Central memory CD4-positive, alpha-beta T cell (primary cell): ENCODE measurements at places on chromosomes 12 and 14.

- no peak for DNase-seq
These were observed 368.6 kb downstream of the DAD1 start for GRCh38 chr14:22220427-22220826.

GRCh38 chr12:99053616-99054362 lies 408.7 kb downstream of the APAF1 start:
- no peak for DNase-seq

DNA sequence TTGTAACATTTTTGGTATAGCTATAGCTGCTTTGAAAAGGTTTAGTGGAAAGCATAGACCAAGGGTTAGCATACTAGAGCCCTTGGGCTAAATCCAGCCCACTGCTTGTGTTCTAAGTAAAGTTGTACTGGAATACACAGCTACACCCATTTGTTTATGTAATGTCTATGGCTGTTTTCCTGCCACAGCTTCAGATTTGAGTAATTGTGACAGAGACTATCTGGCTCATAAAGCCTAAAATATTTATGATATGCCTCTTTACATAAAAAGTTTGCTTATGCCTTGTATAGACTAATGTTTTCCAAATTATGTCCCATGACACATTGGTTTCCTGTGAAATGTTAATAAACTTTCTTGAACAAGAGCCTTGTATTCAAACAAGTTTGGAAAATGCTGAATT lies 234.8 kb upstream of the ATP2B1 start:
- no peak for DNase-seq

DNA sequence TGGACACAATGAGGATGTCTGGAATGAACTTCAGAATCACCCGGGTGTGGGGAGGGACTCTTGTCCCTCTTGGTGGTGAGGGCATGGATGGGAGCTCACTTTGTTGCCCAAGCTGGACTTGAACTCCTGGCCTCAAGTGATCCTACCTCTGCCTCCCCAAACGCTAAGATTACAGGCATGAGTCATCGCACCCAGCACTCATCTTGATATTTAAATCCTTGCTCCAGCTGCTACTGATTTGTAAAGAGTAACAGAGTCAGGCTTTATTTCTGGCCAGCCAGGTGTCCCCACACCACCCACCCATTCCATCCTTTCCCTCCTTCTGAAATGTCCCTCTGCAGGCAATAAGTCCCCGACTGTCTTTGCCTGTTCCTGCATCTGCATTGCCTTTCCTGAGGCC lies 4.9 kb downstream of the DDX54 start:
- no peak for DNase-seq

- DNase-seq: no peak
These were observed 163.7 kb downstream of the IPO8 start for GRCh38 chr12:30531731-30532678.

- no peak for DNase-seq
These were observed 371.0 kb downstream of the FUT8 start for GRCh38 chr14:65783576-65783975.

DNA sequence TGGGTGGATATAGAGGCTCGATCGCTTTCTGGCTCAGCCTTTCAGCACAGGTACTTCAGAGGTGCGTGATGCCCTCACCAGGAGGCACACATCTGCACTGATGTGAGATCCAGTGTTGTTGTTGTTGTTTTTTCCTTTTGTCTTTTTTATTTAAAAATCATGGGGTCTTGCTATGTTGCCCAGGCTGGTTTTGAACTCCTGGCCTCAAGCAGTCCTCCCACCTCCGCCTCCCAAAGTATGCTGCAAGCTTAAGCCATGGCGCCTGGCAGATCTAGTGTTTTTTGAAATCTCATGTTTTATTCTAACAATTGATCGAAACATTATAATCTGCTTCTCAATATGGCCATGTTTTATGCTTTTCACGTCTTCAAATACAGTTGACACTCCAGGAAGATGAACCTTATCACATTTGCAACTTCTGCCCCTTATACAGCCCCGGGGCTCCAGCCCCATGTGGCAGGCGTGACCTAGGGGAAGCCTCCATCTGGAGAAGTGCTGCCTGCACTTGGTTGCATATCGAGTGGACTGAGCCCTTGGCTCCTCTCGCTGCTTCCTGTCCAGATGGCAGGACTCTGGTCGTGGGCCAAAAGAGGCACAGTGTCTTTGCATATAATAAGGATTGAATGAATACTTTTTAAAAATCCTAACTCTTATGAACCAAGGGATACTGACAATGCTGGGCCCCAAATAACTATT lies 71.7 kb downstream of the TRAF3 start:
- DNase-seq: no peak

DNA sequence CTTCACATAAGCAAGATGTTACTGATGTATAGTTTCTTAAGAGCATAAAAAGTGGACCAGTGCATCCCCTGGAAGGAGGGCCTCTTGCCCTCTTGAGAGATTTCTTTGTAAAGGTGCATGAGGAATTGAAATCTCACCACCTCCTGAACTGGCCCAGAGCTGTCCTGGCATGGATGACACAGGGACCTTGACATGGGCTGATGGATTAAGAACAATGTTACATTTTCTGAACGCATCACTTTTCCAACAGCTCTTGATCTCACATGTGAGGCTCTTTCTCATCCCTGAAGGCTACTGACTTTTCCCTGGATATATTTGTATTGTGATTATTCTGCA lies 360.4 kb downstream of the RGS6 start:
- no peak for DNase-seq

DNA sequence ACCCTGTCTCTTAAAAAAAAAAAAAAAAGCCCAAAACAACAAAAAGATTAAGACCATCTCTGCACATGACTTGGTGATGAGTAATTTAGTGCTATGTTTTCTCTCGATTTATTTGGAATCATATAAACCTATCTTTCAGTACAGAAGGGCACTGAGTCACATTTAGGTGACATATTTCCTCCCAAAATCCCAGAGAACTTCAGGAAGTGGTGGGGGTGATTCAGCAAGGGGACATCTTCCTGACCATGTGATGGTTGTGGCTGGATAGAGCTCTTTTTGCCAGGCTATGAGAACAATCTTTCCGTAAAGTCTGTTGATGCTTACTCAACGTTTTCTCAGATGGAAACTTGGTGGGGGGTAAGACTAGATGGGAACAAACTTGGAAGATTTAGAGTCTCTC lies 50.0 kb downstream of the PPFIBP1 start:
- no peak for DNase-seq

GRCh38 chr12:104495786-104496185 lies 39.0 kb downstream of the CHST11 start:
- DNase-seq: no peak

DNA sequence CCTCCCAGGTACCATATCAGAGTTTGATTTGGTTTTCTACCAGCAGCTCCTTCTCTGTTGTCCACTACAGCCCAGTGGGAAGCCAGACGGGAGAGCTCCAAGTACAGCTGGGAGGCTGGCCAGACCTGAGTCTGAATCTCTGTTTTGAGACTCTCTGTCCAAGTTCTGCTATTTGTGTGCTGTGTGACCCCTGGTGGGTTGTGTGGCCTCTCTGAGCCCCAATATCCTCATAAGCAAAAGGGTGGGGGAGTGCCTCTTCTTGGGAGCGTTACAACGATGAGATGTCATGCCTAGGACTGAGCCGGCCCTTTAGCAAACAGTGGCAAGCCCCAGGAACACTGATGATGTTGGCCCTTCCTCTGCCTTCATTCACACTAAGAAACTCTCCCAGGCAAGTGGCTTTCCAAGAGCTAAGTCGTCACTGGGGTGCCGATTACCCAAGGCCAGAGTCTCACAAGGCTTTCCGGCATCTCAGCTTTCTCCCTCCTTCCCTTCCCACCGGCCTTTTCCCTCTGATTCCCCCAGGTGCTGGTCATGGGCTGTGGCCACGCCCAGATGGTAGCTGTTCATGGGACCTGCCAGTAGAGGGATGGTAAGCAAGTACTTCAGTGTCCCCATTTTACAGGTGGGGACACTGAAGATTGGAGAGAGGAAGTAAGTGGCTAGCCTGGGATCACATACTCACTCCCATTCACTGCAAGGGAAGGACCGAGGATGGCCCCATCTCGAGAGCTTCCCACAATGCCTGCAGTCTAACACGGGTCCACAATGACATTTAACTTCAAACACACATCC lies 47.7 kb downstream of the BCL11B start:
- no peak for DNase-seq

- DNase-seq: no peak
These were observed 27.9 kb downstream of the FAR2 start for GRCh38 chr12:29176941-29177340.

- DNase-seq: no peak
These were observed 61.0 kb downstream of the KIAA0586 start for GRCh38 chr14:58488550-58488949.
